GOT3 (cell line): ENCODE measurements at places on chromosomes 12 and 14.

DNA sequence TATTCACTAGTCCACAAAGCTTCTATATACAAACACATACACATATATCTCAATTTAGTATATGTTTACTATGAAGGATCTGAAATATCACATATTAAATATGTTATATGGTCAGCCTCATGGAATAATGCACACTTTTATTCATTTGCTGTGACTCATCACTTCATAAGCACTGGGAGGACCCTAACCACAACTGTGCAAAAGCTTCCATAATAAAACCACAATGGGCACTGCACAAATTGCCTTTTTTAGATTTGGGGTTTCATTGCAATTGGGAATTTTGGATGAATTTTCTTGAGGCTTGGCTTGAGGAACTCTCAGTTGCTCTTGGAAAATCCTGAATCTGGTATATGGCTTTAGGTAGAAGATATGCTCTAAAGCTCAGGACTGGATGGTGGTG, 399.4 kb downstream of the C12orf75 start:
- no peak for DNase-seq

DNA sequence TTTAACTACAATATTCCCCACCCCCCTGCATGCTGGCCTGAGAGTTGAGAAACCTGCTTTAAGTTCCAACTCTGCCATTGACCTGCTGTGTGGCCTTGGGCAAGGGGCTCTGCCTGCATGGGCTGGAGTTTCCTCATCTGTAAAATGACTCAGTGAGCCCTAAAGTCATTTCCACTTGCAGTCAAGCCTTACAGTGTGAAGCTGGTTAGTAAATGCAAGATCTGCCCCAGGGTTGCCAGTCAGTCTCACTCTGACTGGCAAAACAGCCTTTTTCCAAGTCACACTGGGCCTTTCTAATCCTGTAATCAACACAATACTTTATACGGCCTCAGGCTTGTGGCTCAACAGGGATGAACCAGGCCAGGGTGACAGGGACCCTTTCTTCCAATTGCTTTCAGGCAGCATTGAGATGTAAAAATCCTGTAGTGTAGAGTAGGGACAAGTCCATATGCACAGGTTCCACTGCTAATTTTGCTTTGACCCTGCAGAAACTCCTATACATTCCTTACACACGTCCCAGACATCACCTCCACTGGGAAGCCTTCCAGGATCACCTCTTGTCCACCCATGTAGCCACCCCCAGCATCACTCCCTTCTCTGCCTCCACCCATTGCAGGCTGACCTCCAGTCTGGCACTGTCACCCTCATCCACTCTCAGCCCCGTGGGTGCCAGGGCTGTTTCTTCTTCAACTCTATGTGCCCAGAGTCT, 42.6 kb upstream of the PRIMA1 start:
- no peak for DNase-seq

DNA sequence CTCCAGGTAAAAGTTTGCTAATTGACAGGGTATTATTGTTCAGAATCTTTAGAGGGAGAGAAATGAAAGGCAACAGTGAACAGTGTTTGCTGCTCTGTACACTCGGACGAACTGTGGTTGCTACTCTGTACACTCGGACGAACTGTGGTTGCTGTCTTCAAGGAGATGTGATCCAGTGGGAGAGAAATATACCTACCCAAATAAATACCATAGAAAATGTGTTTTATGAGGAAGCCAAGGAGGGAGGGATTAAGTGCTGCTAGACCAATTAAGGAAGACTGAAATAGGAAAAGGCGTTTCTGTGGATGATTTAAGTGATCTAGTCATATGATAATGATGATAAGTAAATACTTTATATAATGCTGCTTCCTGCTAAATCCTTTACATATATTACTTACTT, 2.7 kb downstream of the STK38L start:
- DNase-seq = no peak

GRCh38 chr12:7108796-7109571, at the start of gene C1RL:
Gene C1RL (minus strand): TSS chr12:7109214. CDS start chr12:7109180, 34 bp downstream.
- DNase-seq = peak; percentile 26

GRCh38 chr14:102601378-102601925, 9.0 kb downstream of the RCOR1 start:
- no peak for DNase-seq

DNA sequence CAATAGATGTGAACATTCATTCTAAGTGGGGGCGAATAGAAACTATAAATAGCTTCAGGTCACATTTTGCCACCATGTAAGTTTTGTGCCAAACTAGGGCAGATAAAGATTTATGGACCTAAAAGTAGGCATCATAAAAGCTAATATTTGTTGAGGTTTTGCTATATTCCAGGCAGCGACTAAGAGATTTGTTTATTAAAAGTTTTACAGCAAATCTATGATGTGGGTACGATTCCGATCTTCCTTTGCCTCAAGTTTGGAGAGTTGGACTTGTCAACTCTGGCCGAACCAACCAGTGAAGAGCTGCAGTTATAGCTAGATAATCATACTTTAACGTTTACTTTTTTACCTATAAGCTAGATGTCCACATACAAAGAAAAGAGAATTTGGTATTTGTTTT, 1.6 kb downstream of the MAPK1IP1L start:
- no peak for DNase-seq

DNA sequence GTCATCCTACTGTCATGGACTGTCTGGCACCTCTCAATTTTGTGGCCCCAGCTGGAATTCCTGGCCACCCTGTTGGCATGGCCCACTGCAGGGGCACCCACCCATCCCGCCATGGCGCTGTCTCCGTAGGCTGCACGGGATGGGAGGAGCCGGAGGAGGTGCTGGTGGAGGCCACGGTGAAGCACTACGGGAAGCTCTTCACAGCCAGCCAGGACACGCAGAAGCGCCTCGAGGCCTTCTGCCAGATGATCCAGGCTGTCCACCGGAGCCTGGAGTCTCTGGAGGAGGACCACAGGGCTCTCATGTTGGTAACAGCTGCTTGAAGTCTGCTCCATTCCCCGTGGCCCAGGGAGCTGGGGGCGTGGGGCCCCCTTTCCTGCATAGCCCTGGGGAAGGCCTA, 3.9 kb downstream of the CCDC197 start:
- no peak for DNase-seq

DNA sequence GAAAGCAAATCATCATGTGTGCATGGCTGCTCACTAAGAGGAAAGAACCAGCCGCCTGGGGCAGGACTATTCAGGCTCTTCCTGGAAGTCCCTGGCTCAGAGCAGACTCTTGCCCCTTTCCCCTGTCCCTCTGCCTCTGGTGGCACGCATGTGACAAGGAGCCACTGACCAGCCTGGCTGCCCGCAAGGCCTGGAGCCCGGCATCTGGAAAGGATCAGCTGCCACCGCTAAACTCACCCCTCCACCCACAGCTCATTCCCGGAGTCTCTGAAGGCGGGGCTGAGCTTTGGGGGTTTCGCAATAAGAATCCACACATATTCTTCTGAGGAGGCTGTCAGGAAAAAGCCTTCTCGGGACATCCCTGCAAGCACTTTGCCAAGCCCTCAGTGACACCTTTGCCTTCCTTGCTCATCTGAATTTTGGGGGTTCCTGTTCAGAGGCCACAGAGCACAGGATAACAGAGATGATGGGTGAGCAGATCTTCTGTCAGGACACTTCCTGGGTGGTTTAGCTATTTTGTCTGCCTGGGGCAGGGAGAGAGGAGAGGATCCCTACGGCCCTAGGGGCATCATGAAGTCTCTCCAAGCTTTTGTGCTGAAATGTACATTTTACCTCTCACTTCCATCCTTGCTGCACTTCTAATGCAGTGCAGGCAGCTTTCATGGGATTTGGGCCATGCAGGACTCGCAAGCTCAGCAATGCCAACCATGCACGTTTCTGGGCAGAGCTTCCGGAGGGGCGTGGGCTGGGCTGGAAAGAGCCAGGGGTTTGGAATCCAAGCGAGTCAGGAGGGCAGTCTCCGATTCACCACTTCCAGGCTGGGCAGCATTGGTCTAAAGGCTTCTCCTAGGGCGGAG, 124.8 kb upstream of the MAP1LC3B2 start:
- peak; percentile 47 for DNase-seq

DNA sequence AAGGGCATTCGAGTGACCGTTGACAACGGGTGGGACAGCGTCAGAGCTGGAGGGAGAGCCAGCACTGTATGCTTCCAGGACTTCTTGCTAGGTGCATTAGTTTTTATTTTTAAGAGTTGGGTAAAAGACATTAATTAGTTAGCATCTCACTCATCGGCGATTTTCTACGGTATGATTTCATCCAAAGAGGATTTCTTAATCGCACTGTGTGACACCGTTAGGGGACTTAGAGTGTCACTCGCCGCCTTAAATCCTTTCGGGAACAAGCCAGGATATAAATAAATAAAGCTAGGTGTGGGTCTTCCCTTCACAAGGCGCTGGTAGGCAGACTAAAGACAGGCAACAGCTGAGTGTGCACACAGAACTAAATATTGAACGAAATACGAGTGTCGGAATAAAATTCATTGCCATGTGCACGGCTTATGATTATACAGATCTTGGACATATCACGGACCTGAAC, 869 bp upstream of the NOVA1 start:
- no peak for DNase-seq

- peak; percentile 36 for DNase-seq
These were observed at the start of gene TMEM260 for GRCh38 chr14:56579345-56580220. Gene TMEM260 (plus strand): TSS chr14:56579798. CDS start chr14:56579915, 117 bp downstream.

GRCh38 chr12:19082365-19082911, 47.1 kb upstream of the PLEKHA5 start:
- no peak for DNase-seq

GRCh38 chr14:54579621-54580020, 12.7 kb downstream of the SAMD4A start:
- DNase-seq = no peak

- no peak for DNase-seq
These were observed 430 bp downstream of the SLC41A2 start for GRCh38 chr12:104957719-104958000.

- no peak for DNase-seq
These were observed 229.8 kb downstream of the RASSF9 start for GRCh38 chr12:85606455-85606854.

DNA sequence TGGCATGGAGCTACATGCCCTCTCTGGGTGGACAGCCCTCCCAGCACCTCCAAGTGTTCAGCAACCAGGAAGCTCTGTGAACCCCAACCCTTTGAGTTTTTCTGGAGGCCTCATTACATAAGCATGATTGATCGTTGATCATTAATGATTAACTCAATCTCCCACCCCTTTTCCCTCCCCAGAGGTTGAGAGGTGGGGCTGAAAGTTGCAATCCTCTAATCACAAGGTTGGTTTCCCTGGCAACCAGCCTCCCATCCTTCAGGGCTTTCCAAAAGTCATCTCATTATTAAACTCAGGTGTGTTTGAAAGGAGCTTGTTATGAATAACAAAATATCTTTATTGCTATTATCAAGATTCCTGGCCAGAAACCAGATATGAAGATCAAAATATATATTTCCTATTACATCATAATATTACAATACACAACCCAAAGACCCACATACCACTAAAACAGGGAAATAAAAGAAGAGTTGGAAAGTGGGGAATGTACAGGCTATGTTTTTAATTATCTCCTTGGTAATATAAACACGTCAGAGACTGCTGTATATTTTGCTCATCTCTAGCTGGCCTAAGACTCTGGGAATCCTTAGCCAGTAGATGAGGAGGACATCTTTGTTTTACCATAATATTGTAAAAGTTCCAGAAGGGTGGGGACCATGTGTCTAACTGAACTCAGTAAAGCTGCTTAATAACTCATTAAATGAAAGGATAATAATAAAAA, 73.6 kb downstream of the SSPN start:
- DNase-seq = no peak

- no peak for DNase-seq
These were observed 69.0 kb downstream of the IFT81 start for GRCh38 chr12:110193196-110193595.

DNA sequence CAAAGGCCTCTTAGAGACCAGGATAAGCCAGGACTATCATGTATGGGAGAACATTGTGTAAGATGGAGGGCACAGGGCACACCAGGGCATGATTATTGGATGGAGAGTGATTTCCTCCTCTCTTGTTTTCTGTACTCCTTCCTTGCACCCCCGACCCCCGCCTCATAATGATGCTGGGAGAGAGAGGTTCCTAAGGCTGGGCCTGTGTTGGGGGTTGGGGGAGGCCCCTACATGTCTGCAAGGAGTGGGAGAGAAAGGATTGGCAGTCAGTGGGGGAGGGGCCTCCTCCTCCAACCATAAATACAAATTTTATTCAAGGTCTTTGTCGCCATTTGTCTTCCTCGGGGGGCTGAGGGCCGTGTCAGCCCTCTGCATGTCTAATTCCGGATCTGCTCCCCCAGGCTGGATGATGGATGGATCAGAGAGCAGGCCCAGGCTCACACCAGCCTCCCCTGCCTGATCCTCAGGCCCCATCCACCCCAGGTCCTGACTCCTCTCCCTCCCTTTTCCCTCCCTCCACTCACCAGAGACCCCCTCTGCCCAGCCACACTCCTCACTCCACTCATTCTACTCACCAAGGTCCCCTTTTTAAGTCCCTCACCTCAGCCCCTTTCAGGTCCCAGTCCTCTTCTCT, 2.0 kb upstream of the C1QL4 start:
- no peak for DNase-seq

DNA sequence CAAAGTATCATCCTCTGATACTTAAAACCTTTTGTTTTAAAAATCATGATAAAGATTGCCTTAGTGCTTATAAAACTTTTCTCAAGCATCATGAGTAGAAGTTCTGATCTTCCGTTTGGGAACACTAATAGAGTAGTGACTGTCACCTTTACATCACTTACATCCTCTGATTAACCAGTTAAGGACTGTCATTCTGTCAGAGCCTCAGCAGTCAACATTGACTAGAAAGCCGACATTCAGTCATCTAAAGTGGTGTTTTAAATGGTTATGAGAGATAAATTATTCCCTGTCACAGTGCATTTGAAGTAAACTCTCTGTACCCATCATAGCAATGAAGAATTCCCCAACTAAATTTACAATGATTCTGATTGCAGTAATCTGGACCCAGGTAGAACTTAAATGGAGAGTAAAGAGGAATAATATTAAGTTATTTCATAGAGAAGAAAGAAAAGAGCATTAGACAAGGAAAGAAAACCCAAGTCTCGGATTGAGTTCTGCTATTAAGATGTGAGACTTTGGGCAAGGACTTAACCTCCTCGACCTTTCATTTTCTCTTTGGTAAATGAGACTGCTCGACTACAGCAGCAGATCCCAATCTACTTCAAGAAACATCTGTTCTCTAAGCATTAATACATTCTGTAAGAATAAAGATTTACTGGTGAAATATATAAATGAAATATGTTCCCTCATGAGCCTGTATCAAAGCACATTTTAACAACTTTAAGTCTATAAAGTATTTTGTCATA, 563.9 kb upstream of the LMO3 start:
- no peak for DNase-seq
